ENCODE measurements at places on chromosomes 16 and 17. TPM values are rescaled to one million over a fixed set of nuclear protein-coding genes. Genes with fewer than 3 reads are reported as not detected.
A peak's percentile ranks its signal among the peaks of the same experiment; 100 is the strongest.

GRCh38 chr17:13813347-13814240 is 211.9 kb upstream of the HS3ST3A1 start:
- no peak overlapping the region for H3K4me3 ChIP-seq
- H3K27me3 ChIP-seq: no peaks in the 10 kb centered on the region
- no peak overlapping the region for H3K27ac ChIP-seq

DNA sequence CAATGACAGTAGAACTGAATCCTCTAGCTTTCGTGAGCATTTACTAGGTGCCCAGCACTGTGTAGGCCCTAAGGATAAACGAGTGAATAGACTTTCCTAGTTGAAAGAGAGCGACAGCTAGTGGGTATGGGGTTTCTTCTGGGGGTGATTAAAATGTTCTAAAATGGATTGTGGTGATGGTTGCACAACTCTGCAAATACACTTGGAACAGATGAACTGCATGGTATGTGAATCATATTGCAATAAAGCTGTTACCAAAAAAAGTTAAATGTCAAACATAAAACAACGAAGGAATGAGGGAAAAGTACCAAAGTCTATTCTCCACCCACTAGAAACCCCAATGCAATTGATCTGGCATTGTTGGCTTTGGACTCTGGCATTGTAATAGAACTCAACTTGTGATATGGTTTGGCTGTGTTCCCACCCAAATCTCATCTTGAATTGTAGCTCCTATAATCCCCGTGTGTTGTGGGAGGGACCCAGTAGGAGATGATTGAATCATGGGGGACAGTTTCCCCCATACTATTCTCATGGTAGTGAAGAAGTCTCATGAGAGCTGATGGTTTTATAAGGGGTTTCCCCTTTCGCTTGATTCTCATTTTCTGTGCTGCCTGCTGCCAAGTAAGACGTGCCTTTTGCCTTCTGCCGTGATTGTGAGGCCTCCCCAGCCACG is 70.5 kb downstream of the MARF1 start:
- no peaks in the 10 kb centered on the region for H3K36me3 ChIP-seq
- no peaks in the 10 kb centered on the region for H3K4me1 ChIP-seq
- H3K27ac ChIP-seq: no peak overlapping the region
- no peak for DNase-seq

- no peaks in the 10 kb centered on the region for H3K4me1 ChIP-seq
- H3K27ac ChIP-seq: no peak overlapping the region
- no peak overlapping the region for H3K4me3 ChIP-seq
- DNase-seq: no peak
- no peaks in the 10 kb centered on the region for H3K27me3 ChIP-seq
These were observed 242.9 kb downstream of the FTO start for GRCh38 chr16:53946746-53947386.

DNA sequence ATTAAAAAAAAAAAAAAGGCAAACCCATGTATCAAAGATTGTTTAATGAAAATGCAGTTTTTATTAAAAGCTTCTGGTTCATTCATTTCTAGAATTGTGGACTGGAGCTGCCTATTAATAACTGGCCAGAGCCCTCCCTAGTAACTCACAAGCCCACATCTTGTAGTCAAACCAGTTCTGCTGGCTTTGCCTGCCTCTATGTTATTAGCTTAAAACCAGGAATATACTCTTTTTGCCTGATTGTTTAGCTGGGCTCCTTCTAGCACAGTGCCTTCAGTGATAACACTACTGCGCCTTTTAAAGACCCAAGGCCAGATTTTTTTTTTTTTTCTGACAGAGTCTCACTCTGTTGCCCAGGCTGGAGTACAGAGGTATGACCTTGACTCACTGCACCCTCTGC is 26.0 kb downstream of the TAC4 start:
- no peak overlapping the region for H3K4me3 ChIP-seq
- peaks cover 8% of the 10 kb centered on the region for H3K36me3 ChIP-seq
- peak overlapping the region; percentile 17 for H3K27ac ChIP-seq
- H3K4me1 ChIP-seq: peaks cover 51% of the 10 kb centered on the region
- no peaks in the 10 kb centered on the region for H3K27me3 ChIP-seq

- H3K27ac ChIP-seq: no peak overlapping the region
- no peak for DNase-seq
- no peaks in the 10 kb centered on the region for H3K36me3 ChIP-seq
These were observed 8.6 kb upstream of the AKTIP start for GRCh38 chr16:53511403-53512280.

DNA sequence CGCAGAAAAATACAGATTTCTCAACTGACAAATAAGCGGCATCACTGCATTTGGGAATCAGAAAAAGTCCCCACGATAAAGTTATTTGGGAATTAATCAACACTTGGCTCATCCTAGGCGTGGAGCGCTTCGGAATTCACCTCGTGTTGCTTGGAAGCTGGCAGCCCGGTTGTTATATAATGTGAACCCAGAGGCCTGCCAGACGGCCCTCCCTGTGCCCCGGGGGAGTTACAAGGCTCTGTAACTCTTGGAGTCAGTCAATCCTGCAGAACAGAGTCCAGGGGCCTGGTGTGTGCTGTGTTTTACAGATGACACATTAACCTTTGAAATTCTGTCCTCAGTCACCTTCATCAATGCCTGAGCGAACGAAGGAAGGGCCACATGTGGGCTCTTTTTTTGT is 111.1 kb downstream of the PITPNC1 start:
- DNase-seq: no peak
- no peak overlapping the region for H3K4me3 ChIP-seq
- no peaks in the 10 kb centered on the region for H3K36me3 ChIP-seq
- H3K27me3 ChIP-seq: no peaks in the 10 kb centered on the region
- no peak overlapping the region for H3K27ac ChIP-seq

DNA sequence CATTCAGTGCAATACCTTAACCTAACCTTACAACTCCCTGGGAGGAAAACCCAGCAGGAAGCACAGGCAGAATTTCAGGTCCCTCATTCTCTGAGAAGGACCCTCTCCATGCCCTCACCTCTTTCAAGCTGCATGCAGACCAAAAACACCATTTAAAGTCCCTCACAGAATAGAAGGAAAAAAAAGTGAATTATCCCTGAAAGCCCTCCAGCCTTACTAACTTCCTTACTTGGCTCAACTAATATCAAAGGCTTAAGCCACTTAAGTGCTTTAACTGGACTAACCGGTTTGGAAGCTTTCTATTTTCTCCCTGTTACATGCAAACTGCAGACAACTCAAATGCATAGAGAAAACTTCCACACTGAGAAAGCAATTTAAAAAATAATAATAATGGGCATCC is 60.5 kb downstream of the ADAMTS18 start:
- no peak for DNase-seq
- H3K4me3 ChIP-seq: no peak overlapping the region
- no peak overlapping the region for H3K27ac ChIP-seq
- no peaks in the 10 kb centered on the region for H3K4me1 ChIP-seq
- peaks cover 3% of the 10 kb centered on the region for H3K27me3 ChIP-seq

DNA sequence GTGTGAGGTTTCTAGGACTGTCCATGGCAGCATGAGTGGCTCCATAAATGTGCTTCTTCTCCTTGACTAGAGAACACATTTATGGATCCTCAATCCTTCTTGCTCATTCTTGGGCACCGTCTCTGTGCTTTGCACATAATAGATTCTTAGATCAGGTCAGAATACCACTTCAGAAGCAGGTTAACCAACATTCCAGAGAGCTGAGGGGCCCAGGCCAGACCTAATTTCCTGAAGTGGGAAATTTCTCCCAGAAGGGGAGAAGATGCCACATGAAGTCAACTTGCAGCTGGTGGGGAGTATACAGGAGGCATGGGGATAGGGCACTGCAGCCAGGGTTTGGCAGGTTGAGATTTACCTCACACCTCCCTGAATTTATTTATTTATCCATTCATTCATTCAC is 24.4 kb upstream of the VAT1L start:
- H3K4me3 ChIP-seq: no peak overlapping the region
- no peak for DNase-seq
- no peak overlapping the region for H3K27ac ChIP-seq
- no peaks in the 10 kb centered on the region for H3K4me1 ChIP-seq
- no peaks in the 10 kb centered on the region for H3K36me3 ChIP-seq

DNA sequence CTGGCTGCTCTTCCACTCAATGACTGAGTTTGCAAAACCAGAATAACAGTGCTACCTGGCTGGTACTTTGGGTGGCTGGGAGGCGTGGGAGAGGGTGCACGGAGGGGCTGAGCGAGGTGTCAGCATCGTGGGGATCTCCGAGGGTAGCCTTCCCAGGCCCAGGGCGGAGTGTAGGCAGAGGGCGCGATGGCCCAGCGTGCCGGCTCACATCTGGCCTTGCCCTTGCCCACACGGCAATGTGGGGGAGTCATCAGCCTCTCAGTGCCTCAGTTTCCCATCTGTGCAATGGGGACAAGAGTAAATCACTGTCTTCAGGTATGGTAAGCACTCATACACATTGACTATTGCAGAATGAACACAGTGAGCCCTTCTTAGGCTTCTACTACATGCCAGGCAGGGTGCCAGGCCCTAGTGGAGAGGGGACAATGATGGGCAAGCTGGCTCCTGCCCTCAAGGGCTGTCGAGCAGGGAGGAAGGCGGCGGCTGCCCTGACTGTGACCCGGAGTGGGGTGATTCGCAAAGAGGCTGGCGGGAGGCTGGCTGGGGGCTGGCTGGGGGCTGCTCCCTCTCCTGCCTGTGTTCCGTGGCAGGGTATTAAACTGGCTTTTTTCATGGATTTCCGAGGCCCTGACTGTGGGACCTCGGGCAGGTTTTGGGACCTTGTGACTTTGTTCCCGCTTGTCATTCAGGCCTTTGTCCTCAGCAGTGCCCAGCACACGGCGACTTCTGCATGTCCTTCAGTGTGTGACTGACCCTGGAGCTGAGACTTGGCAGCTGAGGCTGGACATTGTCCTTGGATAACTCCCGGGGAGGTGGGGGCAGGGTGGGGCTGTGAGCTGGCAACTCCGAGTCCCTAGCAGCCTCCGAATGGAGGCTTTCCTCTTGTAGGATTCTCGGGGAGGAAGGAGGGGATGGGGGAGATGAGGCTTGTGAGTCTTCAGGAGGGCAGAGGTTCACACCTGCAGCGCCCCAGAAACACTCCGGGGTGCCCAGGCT is 243.1 kb downstream of the SEC14L1 start:
- H3K4me3 ChIP-seq: no peak overlapping the region
- peaks cover 99% of the 10 kb centered on the region for H3K4me1 ChIP-seq
- peaks cover 4% of the 10 kb centered on the region for H3K36me3 ChIP-seq
- DNase-seq: no peak

DNA sequence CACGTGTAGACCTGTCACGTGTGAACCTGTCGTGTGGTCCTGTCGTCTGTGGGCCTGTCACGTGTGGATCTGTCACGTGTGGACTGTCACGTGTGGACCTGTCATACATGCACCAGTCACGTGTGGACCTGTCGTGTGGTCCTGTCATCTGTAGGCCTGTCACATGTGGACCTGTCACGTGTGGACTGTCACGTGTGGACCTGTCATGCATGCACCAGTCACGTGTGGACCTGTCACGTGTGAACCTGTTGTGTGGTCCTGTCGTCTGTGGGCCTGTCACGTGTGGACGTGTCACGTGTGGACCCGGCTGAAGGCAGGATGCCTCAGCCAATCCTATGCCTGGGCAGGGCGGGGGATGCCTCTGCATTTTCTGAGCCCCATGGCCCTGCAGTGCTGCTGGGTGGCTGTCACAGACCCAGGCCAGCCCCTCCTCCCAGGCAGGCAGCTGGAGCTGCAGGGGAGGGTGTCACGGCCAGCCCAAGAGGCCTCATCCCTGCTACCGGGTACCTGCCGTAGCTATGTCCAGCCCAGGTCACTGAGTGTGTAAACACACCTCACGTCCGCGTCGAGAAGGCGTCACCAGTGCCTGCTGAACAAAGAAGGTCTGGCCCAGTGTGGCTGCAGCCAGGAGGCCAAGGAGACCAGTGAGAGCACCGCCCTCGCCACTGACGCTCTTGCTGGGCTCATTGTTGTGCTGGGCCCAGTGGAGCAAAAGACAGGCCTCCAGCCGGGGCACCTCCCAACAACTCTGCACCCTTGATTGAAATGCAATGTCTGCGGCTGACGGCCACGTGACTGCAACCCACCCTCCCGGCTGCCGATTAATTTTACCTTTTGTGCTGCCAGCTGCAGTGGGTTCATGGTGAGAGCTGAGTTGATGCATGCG is 18.6 kb upstream of the ACSF3 start:
- H3K27ac ChIP-seq: no peak overlapping the region
- peaks cover 18% of the 10 kb centered on the region for H3K27me3 ChIP-seq
- H3K4me1 ChIP-seq: no peaks in the 10 kb centered on the region
- no peaks in the 10 kb centered on the region for H3K36me3 ChIP-seq
- DNase-seq: no peak
- no peak overlapping the region for H3K4me3 ChIP-seq

- no peak for DNase-seq
- peak overlapping the region; percentile 1 for H3K27ac ChIP-seq
- no peaks in the 10 kb centered on the region for H3K27me3 ChIP-seq
- peaks cover 26% of the 10 kb centered on the region for H3K36me3 ChIP-seq
These were observed 21.5 kb downstream of the PHF12 start for GRCh38 chr17:28929787-28930186.

DNA sequence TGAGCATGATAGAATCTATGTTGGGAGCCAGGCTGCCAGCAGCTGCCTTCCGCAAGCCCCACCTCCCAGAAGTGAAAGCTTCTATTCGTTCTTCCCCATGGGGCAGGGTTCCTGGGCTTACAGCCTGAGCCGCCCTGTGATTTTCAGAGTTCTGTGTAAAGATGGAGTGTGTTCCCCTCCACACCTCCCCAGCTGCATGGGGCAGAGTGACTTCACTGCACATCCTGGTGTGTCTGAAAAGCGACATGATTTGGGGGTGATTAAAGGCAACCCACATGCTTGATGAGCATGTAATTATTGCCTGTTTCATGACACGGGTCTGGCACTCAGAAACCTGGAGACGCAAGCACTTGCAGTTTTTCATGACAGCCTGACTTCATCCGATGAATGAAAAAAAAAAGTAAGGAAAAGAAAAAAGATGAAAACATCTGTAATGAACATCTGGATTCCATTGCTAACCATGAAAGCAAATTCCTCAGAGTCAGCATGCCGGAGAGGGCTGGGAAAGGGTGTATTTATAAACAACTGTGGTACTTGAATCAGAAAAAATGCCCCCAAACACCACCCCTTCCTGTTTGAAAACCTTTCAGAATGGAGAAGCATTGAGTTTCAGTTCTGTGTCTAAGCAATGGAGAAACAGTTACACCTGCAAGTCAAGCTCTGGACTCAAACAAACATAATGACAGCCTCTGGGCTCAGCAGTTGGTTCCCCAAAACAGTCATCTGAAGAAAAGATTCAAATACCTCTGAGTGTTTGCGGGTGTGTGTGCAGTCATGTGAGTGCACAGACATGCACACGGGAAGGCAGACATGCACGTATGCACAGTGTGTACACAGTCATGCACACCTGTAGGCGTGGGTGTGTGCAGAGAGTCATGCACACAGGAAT is 266.0 kb downstream of the ENGASE start:
- no peak for DNase-seq
- H3K27ac ChIP-seq: no peak overlapping the region
- H3K27me3 ChIP-seq: peaks cover 15% of the 10 kb centered on the region
- H3K36me3 ChIP-seq: no peaks in the 10 kb centered on the region
- H3K4me3 ChIP-seq: no peak overlapping the region

Gene SLC16A13
- total RNA-seq: 3.8 TPM

Gene MRPS7
- total RNA-seq: 29.8 TPM

Gene SARM1
- 42.3 TPM for total RNA-seq

Gene EIF3CL
- 63.5 TPM for total RNA-seq

Measured in T-cell (primary cell).